Left ventricle myocardium inferior (tissue), 1 donor: ENCODE measurements at places on chromosomes 1 and 21. TPM values are rescaled to one million over a fixed set of nuclear protein-coding genes. Genes with fewer than 3 reads are reported as not detected.

DNA sequence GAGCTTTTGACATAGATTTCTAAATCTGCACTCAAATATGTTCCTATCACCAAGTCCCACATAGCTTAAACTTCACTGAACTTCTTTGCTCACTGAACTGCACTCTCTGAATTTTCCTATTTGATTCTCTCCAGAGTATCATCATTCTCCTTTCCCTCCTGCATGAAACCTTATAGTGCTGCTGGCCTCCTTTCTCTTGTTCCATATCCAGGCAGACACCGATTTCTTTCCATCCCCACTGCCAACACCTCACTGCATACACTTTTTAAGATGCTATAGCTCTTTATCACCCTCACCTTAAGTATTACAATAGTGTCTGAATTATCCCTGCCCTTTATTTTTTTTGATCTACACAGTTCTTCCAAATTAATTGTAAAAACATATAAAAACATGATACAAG lies 3.1 kb upstream of the TRIM45 start:
- H3K4me3 ChIP-seq, result no peak overlapping the region
- H3K4me1 ChIP-seq, result peaks cover 35% of the 10 kb centered on the region
- no peak overlapping the region for H3K27ac ChIP-seq
- no peaks in the 10 kb centered on the region for H3K27me3 ChIP-seq
- no peak for DNase-seq
- H3K36me3 ChIP-seq, result no peaks in the 10 kb centered on the region

GRCh38 chr21:37196847-37197246 lies 70.3 kb downstream of the VPS26C start:
- no peak overlapping the region for H3K4me3 ChIP-seq
- H3K27me3 ChIP-seq, result no peaks in the 10 kb centered on the region
- H3K36me3 ChIP-seq, result peaks cover 90% of the 10 kb centered on the region
- no peaks in the 10 kb centered on the region for H3K4me1 ChIP-seq

GRCh38 chr1:197770243-197770642 lies 5.0 kb downstream of the DENND1B start:
- no peak for DNase-seq
- no peak overlapping the region for H3K4me3 ChIP-seq
- no peaks in the 10 kb centered on the region for H3K36me3 ChIP-seq
- H3K27ac ChIP-seq, result no peak overlapping the region
- H3K4me1 ChIP-seq, result peaks cover 80% of the 10 kb centered on the region

Gene ADAMTS1
- total RNA-seq, result 56.7 TPM

DNA sequence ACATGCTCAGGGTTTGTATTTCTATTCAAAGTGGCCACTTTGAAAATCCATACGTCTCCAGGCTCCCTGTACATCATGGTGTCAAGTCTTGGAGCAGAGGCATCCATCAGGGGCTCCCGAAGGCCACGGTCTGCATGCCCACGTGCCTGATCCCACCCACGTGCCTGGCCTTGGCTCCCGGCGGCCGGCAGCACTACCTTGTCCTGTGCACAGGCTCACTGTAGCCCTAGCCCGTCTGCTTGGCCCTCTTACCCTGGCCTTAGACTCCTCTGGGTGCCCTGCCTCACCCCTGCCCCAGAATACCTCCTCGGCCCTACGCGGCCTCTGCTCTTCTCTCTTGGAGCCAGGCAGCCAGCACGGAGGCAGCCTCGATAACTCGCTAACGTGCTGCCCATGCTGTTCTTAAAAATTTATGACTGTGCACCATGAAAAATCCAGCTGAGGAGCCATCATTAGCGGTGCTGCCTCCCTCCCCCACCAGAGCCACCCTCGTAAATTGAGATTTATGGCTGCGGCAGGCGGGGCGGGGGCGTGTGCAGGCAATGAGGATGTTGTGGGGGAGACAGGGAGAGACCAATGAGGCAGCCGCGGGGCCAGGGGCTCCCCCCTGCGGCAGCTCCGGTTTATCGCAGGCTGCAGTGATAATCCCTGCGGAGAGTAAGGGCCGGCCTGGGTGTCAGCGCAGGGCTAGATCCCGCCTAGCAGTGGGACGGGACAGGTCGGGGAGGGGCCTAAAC lies 24.6 kb downstream of the DMAP1 start:
- no peaks in the 10 kb centered on the region for H3K36me3 ChIP-seq
- H3K4me1 ChIP-seq, result peaks cover 27% of the 10 kb centered on the region
- no peak for DNase-seq
- no peaks in the 10 kb centered on the region for H3K27me3 ChIP-seq

DNA sequence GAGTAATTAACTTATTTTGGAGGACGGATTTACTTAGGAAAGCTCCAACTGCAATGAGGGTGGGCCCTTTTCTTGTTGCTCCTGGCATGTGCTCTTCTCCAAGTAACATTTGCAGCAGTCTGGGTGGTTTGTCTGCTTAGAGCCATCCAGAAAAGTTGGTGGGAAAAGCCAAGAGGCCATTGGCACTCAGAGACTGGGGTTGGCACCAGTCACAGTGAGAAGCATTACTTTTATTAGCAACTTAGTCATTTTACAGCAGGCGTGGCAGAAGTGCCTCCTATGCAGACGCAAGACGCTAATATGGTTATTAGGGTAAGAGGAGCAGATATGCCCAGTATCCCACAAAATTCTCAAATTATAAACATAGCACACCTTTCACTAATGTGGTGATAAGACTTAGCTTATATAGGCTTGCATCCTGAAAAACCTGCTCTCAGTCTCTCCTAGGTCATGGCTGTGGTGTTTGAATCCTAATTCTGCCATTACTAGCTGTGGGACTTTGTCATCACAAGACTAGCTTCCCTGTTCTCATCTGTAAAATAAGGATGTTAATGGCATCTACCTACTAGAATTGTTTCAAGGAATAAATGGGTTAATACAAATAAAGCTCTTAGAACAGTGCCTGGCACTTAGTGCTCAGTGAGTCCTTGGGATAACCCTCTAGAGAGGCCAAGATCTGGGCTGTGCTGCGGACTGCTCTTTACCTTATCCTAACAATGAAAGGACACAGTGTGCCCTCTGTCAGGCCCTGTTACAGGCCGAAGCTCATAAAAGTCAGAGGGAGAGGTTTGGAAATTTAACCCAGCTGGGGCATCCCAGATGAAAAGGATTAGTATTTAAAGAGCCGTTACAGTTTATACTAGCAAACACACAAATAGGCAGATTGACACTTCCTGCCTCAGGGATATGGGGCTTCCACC lies 154.6 kb downstream of the ROR1 start:
- H3K27me3 ChIP-seq, result no peaks in the 10 kb centered on the region
- H3K27ac ChIP-seq, result peak overlapping the region; percentile 86
- H3K4me1 ChIP-seq, result peaks cover 54% of the 10 kb centered on the region
- peak; percentile 41 for DNase-seq

DNA sequence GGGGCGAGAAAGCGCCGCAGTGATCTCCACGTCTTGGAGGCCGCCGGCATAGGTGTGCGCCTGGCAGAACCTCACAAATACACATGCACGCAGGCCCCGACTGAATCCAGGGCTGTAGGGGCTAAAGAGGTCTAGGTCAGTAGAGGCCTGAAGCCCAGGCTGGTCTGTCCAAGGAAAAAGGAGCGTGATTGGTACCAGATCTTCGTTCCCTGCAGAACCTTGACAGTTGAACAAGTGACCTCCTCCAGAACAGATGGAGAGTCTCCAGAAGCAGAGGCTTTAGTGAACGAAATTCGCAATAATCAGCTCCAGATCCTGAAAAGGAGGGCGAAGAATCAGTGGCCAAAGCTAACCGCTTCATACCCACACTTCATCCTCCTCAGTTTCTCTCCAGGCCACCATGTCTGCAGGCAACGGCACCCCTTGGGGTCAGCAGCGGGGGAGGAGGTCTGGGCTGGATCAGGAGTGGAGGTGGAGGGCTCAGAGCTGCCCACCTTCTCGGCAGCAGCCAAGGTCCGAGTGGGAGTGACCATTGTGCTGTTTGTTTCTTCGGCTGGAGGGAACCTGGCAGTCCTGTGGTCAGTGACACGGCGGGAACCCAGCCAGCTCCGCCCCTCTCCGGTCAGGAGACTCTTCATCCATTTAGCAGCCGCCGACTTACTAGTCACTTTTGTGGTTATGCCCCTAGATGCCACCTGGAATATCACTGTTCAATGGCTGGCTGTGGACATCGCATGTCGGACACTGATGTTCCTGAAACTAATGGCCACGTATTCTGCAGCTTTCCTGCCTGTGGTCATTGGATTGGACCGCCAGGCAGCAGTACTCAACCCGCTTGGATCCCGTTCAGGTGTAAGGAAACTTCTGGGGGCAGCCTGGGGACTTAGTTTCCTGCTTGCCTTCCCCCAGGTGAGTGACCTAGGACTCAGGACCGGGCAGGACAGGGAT lies 749 bp upstream of the PEX11B start:
- peak overlapping the region; percentile 94 for H3K4me3 ChIP-seq
- H3K27ac ChIP-seq, result peak overlapping the region; percentile 96
- H3K36me3 ChIP-seq, result peaks cover 39% of the 10 kb centered on the region
- H3K4me1 ChIP-seq, result peaks cover 36% of the 10 kb centered on the region

DNA sequence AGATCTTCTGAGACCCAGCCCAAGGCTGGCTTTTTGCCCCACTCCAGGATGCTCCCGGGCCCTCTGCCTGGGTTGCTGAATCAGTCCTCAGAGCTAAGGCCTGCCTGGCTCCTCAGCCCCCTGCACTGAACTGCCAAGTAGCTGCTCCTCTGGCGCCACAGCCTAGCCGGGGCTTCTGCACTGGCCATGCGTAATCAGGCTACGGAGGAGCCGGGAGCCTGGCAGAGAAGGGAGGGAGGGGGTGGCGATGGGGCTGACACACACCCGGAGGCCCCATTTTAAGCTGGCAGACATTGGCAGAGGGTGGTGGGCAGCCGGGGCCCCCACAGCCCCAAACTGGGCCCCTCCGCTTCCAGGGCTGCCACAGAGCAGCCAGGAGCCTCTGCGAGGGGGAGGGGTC lies 38.7 kb downstream of the ALPL start:
- H3K4me1 ChIP-seq, result peaks cover 37% of the 10 kb centered on the region
- no peak overlapping the region for H3K27ac ChIP-seq
- H3K36me3 ChIP-seq, result no peaks in the 10 kb centered on the region
- no peaks in the 10 kb centered on the region for H3K27me3 ChIP-seq
- H3K4me3 ChIP-seq, result no peak overlapping the region

Gene TCHHL1
- not detected for total RNA-seq

- H3K4me3 ChIP-seq, result no peak overlapping the region
- no peaks in the 10 kb centered on the region for H3K4me1 ChIP-seq
- H3K27ac ChIP-seq, result no peak overlapping the region
- peaks cover 82% of the 10 kb centered on the region for H3K27me3 ChIP-seq
- no peaks in the 10 kb centered on the region for H3K36me3 ChIP-seq
Observed at GRCh38 chr1:26388791-26389445, 16.4 kb upstream of the ZNF683 start.

Gene TPTE
- total RNA-seq, result not detected

DNA sequence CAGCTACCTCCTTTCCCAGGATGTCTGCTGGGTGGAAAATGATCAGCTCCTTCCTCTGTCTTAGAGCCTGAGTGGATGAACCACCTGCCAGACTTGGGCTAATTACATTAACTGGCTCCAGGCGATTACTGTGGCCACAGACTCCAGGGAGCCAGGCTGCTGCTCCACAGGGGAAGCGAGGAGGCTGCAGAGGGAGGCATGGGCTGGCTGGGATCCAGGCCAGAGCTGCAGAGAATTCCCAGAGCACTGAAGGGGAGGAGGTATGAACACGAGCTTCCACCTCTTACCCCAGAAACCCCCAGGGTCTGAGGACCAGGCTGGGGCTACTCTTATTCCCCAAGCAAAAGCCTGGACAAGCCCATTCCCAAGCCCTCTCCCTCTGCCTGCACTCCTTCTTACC lies 136.0 kb upstream of the KLHDC7A start:
- no peaks in the 10 kb centered on the region for H3K4me1 ChIP-seq
- no peak for DNase-seq

GRCh38 chr1:101191049-101191448 lies 45.8 kb upstream of the S1PR1 start:
- no peak for DNase-seq
- H3K27me3 ChIP-seq, result no peaks in the 10 kb centered on the region
- H3K4me1 ChIP-seq, result peaks cover 20% of the 10 kb centered on the region
- no peaks in the 10 kb centered on the region for H3K36me3 ChIP-seq

DNA sequence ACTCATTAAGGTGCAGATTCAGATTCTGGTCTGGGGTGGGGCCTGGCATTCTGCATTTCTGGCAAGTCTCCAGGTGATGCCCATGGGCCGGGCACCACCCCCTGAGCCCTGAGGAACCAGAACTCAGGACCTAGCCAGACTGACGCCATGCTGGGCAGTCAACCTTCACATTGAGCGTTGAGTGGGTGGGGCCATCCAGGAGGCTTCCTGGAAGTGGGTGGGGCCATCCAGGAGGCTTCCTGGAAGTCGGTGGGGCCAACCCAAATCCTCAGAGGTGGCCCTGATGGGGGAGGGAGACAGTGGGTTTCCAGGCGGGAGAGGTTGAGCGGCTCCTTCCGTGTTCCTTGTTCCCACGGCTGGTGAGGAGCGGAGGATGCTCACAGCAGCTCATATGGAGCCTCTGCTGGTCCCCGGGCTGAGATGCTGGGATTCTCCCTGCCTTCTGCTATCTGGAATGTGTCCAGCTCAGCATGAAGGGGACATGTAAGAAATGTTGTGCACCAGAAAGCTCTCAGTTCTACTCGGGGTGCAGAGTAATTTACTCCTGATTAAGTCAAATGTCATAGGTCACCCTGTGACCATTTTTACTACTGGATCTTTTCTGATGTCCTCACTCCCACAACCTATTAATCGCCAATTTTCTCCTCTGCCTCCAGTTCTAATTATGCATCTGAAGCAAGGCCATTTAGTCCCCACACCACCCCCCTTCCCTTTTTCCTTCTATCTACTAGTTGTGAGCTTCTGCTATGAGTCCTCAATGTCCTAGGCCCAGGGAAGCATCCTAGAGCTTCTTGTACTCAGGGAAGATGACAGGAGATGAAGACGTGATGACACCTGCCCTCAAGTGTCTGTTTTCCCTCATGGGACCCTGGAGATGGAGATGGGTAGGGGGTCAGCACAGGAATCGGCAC lies 435.4 kb downstream of the PTPRU start:
- H3K4me3 ChIP-seq, result no peak overlapping the region
- peaks cover 10% of the 10 kb centered on the region for H3K4me1 ChIP-seq
- H3K36me3 ChIP-seq, result no peaks in the 10 kb centered on the region

Gene FDPS
- 75.0 TPM for total RNA-seq

DNA sequence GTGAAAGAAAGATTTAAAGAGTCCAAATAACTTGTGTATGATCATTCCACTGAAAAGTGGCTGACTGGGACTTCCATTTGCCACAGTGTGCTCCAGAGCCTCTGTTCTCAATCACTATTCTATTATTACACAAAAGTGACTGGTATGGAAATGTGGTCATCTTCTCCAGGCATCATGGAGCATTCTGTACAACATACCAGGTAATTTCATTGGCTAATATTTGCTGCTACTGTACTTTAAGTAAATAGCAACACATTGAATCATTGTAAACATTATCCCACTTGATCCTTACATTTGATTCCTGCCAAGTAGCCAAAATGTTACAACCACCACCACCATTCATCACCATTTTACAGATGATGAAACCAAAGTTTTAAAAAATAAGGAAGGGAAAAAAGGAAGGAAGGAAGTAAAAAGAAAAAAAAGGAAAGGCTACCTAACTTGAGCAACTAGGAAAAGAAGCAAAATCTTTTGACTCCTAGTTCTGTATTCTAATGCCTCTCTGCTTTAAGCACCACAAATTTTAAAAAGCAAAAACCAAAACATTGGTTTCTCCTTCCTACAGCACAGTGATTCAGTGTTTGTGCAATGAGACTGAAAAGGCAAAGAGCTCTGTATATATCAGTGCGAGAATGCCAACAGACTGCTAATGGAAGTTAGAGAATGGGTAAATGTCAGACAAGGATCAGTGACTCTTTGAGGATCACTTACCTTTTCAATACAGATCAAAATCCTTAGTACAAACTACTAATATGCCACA lies 361.4 kb upstream of the PTBP2 start:
- no peak for DNase-seq
- H3K4me1 ChIP-seq, result no peaks in the 10 kb centered on the region
- H3K27me3 ChIP-seq, result no peaks in the 10 kb centered on the region
- no peak overlapping the region for H3K27ac ChIP-seq

GRCh38 chr21:39022863-39023693 lies 160.2 kb downstream of the PSMG1 start:
- peak overlapping the region; percentile 2 for H3K4me3 ChIP-seq
- no peaks in the 10 kb centered on the region for H3K36me3 ChIP-seq
- H3K27me3 ChIP-seq, result no peaks in the 10 kb centered on the region
- H3K27ac ChIP-seq, result peak overlapping the region; percentile 84
